WERI-Rb-1 (cell line): ENCODE measurements at places on chromosomes 2 and 18.

GRCh38 chr2:144460727-144461307 is 59.1 kb downstream of the ZEB2 start:
- no peak for DNase-seq

DNA sequence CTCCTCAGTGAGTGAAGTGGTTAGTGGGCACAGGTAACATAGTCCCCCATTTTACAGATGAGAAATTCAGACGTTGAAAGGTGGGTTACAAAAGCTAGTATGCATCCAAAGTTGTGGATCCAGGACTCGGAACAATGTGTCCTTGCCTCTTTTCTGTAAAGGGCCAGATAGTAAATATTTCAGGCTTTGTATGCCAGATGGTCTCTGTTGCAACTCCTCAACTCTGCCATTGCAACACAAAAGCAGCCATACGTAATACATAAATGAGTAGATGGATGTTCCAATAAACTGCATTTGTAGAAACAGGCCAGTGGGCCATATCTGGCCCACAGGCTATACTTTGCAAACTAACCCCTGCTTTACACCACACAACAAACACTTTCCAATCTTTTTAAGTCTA is 166.6 kb upstream of the PKDCC start:
- DNase-seq: no peak

- DNase-seq: no peak
Observed at GRCh38 chr2:19839438-19839837, 62.3 kb downstream of the TTC32 start.

DNA sequence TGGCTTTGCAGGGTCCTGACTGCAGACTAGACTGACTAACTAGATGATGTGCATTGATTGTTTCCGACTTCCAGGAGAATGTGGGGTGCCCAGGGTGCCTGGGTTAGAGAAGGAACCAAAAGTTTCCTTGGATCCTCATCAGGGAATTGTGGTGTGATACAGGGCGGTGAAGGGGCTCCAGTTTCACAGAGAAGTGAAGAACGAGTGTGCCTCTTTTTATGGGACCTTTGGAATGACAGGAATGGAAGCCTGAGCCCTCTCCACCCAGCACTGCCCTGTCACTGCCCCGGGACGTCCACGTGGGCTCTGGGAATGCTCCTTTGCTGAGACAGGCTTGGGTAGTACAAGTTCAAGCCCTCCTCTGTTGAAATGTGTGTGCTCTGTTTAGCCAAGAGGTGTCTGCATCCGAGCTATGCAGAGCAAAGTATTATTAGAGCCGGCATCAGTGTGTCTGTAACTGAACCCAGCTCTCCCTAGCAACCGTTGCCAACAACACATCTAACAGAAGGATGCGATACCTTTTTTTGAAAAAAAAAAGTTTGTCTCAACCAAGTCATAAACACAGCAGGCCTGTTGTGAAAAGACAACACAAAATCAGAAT is 183.6 kb downstream of the SMAD7 start:
- no peak for DNase-seq

GRCh38 chr18:46356278-46357033 is 252.3 kb downstream of the HAUS1 start:
- no peak for DNase-seq

DNA sequence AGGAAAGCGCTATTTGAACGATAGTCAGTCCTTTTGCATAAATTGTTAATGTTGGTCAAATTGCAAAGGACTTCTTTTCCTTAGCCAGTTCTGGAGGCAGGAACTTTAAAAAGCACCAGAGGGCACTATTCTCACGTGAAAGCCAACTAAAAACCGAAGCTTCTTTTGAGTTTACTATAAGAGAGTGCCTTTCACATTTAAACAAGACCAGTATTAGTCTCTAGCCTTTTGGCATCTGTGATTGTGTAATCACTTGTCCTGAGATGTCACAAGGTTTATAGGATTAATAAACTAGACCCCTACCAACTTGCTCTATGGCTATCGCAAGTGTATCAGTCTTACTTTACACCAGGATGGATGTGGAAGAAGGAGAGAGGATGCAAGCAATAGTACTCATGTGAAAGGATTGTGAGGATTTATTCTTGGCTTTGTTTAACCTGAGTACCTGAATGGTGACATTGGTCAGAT is 14.4 kb upstream of the STAT4 start:
- peak; percentile 15 for DNase-seq

DNA sequence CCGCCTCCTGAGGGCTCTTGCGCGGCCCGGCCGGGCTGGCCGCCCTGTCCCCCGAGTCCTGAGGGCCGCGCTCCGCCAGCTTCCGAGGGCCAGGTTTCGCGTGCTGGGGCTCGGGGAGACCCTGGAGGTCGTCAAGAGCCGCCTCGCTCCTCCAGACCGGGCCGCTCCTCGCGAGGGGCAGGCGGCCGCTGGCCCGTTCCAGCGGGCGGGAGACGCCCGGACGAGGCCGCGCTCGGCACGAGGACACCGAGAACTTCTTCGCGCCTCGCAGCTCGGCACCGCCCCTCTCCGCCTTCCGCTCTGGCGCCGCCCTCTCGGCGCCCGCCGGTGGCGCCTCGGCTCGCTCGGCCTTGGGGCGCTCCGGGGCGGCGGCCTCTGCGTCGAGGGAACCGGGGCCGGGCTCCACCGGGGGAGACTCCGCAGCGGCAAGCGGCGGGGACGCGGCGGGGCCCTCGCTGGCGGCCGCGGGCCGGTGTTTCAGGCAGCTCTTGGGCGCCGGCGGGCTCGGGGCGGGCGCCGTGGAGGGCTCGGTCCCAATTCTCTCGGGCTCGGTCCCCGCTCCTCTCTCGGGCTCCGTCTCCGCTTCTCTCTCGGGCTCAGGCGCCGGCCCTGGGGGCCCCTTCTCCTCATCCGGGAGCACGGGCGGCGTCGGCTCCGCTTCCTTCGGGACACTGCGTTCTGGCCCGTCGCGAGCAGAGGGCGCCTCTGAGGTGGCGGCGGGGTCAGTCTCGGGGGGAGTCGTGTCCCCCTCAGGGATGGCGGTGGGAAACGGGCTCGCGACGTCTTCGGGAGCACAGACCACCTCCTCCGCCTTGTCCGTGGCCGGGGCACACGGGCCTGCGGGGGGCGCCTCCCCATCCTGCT is 91.6 kb upstream of the MGAT4A start:
- DNase-seq: no peak

- no peak for DNase-seq
Observed at GRCh38 chr2:241603686-241604085, 33.3 kb downstream of the THAP4 start.

DNA sequence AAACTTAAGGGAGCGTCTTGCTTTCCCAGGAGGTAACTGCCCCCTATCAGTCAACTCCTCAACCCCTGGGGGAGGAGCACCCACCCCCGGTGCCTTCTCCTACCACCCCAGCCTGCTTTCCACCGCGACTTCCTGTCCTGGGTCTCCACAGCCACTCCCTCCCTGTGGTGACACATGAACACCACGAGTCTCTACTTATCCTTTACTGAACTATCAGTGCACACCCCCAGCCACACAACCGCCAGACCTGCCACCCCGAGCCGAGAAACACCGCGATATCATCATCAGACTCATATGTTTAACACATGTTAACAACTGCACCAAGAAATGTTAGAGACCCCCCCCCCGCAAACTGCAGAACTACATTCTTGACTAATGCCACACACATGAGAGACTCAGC is 43.3 kb downstream of the LONRF2 start:
- no peak for DNase-seq

DNA sequence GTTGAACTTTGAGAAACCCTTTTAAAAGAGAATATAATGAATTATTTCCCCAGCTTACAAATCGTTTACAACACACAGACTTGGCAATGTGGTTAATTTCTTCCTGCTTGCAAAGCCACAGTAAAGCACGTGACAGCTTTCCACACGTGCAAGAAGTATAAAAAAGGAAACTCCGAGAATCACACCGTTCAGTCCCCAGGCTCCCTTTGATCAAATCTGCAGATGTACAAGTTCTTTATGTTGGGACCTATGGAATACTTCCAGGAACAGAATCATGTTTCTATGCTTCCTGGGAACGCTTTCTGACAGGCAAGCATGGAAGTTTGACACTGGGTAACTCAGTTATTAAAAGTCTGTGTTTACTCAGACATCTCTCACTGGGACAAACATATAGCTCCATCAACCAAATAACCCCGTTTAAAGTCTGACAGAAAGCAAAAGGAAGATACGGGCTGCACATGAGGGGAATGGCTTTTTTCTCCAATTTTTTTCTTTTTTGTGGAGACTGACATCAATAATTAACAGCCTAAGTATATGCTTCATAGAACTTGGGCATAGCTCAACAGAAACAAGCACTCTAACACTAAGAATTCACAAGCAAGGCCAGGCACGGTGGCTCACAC is 134.8 kb downstream of the EIPR1 start:
- DNase-seq: no peak

DNA sequence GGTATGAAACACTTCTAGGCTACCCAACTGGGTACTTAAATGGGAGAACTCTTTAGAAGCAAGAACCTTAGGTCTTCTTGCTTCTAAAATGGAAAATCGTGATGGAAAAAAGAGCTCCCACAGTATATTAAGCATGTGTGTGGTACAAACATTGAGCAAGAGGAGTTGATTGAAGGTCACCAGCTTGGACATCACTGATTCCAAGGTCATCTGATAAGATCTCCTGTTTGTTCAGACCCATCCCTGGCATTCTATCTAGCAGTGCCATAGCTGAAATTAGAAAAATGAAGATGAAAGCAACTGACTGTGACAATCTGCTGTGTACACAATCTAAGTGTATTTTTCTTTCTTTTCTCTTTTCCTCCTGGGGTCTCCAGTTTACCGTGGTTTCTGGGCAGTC is 35.7 kb downstream of the TMEM182 start:
- DNase-seq: no peak

DNA sequence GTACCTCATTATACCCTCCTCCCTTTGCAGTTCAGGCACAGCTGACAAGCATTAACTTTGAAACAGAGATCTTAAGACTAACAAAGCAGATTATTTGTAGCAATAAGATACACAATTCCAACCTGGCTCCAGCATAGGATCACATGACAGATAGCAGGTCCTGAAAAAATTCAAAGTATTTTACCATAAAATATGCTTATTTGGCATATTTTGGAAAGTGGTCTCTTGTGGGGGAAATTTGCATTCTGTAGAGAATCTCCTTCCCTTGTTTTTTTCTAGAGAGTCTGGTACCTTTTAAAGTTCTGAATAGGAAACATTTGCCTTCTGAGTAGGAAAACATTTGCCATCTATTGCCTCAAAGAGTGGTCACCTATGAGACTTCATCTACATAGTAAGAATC is 212.8 kb upstream of the SH3BP4 start:
- no peak for DNase-seq

- DNase-seq: no peak
Observed at GRCh38 chr2:239305771-239306170, 95.0 kb downstream of the HDAC4 start.

- DNase-seq: no peak
Observed at GRCh38 chr18:68759308-68759707, 38.6 kb upstream of the CCDC102B start.

- DNase-seq: no peak
Observed at GRCh38 chr2:63093502-63093901, 42.9 kb downstream of the OTX1 start.

- no peak for DNase-seq
Observed at GRCh38 chr2:59733567-59733930, 819.9 kb downstream of the BCL11A start.

- no peak for DNase-seq
Observed at GRCh38 chr2:195367809-195368208, 289.2 kb upstream of the SLC39A10 start.

- no peak for DNase-seq
Observed at GRCh38 chr2:231533777-231534125, 3.5 kb upstream of the NMUR1 start.

GRCh38 chr2:148110184-148110583 is 89.3 kb downstream of the MBD5 start:
- no peak for DNase-seq

- DNase-seq: peak; percentile 85
Observed at GRCh38 chr2:237512774-237513466, 25.9 kb downstream of the MLPH start.

DNA sequence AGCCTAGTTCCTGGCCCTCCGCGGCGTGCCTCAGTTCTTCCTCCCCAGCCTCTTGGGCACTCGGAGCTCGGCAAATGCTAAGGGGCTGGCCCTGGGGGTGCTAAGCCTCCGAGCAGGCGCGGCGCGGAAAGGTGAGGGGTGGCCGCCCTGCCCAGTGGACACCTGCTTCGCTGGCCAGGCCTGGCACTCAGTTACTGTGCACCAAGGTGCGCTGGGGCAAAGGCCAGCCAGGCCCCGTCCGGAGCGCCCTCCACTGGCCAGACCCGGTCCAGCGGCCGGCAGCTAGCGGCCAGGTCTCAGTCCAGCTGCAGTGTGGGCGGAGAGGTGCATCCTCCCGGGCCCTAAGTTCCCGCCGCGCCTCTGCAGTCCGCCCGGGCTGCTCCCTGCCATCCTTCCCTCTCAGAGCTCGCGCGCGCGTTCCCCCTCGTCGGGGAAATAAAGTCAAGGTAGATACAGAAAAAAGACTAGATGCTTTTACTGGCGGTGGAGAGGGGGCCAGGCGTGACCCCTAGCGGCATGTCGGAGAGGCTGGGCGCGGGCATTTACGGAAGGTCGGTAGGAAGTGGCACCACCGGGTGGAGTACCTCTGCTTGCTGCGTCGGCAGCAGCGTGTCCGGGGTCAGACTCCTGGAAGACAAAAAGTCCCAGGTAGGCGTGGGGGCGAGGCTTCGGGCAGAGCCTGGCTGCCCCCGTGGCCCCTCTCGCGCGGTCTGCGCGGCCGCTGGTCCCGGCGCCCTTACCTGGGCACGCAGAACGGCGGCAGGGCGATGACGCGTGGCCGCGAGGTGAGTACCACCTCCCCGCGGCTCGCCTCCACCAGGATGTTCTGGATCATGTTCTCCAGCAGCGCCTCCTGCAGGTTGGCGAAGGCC is 9.4 kb upstream of the CRYBA2 start:
- DNase-seq: peak; percentile 75

DNA sequence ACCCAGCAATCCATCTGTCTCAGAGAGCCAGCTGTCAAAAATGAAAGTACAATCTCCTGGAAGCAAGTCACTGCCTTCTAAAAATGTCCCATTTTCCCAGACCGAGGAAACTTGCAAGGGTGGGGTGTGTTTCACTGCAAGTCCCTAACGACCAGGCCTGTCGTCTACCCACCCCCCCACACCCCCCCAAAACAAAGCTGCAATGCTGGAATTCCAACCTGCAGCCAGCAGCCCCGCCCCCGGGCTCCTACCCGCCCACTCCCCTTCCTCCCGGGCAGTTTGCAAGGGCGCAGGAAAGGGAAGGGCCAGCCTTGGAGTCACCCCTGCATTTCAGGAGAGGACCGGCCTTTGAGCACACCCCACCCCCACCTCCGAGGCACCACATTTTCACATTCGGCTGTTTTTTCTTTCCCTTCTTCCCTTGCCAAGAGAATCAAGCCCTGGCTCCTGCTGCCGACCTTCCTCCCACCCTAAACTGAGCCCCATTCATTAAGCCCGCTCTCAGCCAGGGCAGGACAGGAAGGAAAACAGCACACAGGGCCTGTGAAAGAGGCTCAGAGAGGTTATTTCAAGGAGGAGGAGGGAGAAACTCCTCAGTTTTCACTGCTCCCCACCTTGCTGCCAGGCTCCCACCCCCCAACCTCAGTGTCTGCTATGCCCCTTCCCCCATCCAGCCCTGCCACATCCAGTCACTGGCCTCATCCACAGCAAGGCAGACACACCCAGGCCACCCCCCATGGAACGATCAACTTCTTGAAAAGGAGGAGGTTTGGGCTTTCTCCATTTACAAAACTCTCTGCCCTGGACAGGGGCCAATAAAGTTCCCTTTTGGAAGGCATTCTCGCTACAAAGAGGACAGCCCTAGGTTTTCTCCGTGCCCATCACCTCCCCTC is 11.3 kb downstream of the SMAD7 start:
- no peak for DNase-seq

GRCh38 chr2:227461811-227462461 is 10.0 kb upstream of the AGFG1 start:
- no peak for DNase-seq

GRCh38 chr2:120013597-120014223 is 833 bp downstream of the EPB41L5 start:
- no peak for DNase-seq
